ENCODE measurements at places on chromosomes 12 and 14. TPM values are rescaled to one million over a fixed set of nuclear protein-coding genes. Genes with fewer than 3 reads are reported as not detected.

DNA sequence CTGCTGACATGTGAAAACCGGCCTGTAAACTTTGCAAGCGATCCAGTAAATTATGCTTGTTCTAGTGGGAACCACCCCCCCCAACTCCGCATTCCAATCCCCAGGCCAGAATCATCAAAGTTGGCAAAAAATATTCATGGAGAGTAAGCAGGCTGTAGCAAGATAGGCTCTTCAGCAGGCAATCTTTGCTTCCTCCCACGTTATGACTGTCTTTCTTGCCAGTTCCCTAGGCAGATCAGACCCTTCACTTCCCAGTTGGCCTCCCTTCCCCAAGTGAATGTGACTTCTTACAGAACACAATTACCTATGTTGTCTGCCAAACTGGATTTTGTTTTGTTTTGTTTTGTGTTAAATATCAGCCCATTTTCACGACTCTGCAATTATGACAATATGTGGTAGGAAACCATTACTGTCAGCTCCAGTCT, 1.2 kb upstream of the PTGER2 start:
- DNase-seq = no peak

GRCh38 chr12:26987634-26988424, 26.4 kb downstream of the TM7SF3 start:
- no peak for DNase-seq

GRCh38 chr12:111412830-111413441, 7.2 kb downstream of the SH2B3 start:
- DNase-seq = no peak

- no peak for DNase-seq
These were observed 40.9 kb upstream of the SMUG1 start for GRCh38 chr12:54229624-54230212.

DNA sequence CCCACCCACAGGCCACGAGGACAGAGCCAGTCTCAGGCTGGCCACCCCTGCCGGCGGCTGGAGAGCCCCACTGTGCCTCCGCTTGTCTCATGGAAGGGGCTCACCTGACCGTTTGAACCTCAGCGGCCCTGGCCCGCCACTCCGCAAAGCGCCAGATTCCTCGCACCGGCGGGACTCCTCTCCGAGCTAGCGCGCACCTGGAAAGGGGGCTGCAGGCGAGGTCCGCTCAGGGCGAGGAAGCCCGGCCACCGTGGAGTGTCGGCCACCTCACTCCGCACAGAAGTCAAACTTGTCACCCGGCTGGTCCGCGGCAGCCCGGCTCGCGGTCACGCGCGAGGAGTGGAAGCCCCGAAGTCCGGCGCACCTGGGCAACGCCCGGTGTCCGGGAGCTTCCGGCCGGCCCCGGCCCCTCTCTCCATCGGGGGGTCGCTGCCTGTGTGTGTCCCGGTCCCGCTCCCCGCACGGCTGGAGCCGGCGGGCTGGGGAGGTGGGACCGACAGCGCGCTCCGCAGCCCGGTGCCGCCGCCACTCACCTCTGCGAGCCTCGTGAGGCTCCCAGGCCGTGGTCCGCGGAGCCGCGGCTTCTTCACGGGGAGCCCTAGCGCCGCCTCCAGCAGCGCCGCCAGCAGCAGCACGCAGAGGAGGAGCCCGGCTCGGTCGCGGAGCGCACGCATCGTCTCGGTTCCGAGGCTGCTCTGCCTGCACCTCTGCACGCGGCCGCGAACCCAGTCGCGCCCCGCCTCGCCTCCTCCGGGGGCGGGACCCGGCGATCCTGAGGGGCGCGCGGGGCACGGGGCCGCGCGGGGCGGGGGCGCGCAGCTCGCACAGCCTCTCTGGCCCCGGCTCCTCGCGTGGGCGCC, at the start of gene ISM2:
Gene ISM2, minus strand, starts transcription at position 697 of the 860 bp plus-strand sequence. Its CDS starts 23 bp downstream, at position 674.
- DNase-seq = no peak

DNA sequence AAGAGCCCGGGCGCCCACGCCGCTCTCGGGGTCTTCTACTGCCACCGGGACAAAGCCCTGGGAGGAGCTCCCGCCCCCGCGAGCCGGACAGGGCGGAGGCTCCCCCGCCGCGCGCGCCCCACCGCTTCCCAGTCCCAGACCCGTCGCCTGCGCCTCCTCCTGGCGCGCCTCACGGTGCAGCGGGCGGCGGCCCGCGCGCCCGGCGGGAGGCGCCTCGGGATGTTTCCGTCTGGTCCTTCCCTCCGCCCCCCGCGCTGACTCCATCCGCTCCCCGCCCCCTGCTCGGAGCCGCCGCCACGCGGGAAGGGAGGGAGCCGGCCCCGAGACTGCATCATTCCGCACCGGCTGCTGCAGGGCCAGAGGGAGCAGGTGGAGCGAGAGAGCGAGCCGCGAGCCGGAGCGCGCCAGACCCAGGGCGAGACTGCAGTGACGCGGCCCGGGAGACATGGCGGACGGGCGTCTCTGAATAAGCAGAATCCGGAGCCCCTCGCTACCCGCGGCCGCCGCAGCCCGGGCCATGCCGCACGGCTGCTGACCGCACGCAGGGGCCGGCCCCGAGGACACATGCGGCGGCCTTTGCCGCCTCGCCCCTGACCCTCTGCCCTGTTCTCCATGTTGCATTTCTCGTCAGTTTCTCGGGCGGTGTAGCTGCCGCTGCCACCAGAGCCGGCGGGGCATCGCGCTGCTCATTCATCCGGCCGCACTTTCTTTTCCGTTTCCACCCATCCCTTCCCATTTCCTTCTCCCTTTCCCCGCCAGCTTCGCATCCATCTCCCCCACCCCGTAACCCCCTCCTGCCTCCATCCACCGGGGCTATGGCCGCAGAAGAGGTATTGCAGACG, at the start of gene BICD1:
Gene BICD1, plus strand, starts transcription at position 331 of the 842 bp plus-strand sequence. Its CDS starts 485 bp downstream, at position 816.
- DNase-seq = peak; percentile 86

- no peak for DNase-seq
These were observed 24.0 kb downstream of the RNF34 start for GRCh38 chr12:121423682-121424623.

GRCh38 chr12:56461235-56462159, 6.9 kb upstream of the SPRYD4 start:
- no peak for DNase-seq

DNA sequence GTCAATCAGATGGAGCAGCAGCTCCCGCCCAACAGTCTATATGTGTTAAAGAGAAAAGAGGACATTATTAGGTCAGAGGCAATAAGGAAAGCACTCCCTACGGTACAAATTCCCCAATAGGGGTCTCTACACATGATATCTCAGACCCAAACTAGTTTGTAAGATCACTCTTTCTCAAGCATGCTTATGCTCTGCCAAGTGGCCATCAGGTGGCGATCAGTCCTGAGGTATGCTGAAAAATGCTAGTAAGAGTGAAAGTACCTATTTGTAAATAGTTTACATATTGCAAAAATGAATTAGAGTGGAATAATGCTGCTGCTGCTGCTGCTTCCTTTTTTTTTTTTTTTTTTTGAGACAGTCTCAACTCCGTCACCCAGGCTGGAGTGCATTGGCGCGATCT, 61.0 kb downstream of the CPM start:
- no peak for DNase-seq

DNA sequence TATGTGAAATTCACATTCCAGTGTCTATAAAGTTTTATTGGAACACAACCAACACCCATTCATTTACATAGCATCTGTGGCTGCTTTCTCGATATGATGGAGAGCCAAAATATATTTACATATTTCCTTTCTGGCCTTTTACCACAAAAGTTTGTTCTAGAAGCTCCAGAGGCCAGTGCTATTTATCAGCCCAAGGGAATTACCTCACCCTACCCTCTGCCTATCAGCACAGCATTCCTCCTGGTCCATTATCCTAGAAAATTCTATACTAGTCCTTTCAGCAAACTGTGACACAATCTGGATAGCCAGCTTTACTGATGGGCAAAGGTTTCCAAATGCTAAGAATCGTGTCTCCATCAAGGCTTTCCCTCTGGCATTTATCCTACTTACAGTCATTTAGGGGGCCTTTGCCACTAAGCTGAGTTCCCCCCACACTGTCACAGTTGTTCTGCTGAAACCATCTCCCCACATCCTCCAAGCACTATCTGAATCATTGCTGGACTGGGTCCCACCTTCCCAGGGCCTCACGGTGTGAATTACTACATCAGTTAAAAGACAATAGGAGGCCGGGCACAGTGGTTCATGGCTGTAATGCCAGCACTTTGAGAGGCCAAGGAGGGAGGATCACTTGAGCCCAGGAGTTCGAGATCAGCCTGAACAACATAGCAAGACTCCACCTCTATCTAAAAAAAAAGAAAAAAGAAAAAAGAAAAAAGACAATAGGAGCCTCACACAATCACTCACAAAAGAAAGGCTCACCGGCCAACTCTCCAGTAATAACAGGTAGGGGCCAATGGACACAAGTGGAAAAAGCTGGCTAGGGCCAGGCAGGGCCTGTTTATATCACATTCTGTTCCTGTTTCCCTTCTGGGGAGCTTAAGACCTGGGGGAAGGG, 12.1 kb downstream of the SYNE3 start:
- no peak for DNase-seq

DNA sequence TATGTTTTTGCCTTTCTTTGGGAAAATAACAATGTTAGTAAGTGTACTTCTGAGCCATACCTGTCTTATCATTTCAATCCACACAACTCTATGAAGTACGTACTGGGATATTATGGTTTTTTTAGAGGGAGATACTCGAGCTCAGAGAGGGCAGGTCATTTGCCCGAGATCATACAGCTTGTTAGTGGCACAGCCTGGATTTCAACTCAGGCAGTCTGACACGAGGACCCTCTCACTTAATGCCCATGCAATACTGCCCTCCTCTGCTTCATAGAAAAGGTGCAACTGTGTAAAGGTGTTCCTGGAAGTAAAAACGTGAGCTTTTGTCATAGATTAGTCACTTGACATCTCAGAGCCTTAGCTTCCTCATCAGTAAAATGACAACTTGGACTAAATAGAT, 128.0 kb downstream of the NDUFA12 start:
- DNase-seq = no peak

- DNase-seq = no peak
These were observed 159.9 kb downstream of the BMP4 start for GRCh38 chr14:53796734-53797133.

DNA sequence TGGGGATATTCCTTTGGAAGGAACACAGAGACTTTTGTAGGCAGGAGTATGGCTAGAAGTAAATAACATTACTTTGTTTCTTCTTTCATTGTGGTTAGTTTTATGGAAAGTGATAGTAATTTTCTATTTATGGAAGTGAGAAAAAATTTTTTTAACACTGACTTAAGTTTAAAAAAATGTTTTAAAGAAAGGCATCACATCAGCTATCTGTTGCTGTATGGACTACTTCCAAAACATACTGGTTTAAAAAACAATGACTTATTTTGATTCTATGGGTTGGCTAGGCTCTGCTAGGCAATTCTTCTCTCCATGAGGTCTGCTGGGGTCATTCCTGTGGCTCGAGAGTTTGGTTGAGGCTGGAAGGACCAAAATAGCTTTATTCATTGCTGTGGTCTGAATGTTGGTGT, 31.7 kb upstream of the SLC38A2 start:
- DNase-seq = no peak

- DNase-seq = no peak
These were observed 35.6 kb upstream of the FBRSL1 start for GRCh38 chr12:132454193-132454932.

DNA sequence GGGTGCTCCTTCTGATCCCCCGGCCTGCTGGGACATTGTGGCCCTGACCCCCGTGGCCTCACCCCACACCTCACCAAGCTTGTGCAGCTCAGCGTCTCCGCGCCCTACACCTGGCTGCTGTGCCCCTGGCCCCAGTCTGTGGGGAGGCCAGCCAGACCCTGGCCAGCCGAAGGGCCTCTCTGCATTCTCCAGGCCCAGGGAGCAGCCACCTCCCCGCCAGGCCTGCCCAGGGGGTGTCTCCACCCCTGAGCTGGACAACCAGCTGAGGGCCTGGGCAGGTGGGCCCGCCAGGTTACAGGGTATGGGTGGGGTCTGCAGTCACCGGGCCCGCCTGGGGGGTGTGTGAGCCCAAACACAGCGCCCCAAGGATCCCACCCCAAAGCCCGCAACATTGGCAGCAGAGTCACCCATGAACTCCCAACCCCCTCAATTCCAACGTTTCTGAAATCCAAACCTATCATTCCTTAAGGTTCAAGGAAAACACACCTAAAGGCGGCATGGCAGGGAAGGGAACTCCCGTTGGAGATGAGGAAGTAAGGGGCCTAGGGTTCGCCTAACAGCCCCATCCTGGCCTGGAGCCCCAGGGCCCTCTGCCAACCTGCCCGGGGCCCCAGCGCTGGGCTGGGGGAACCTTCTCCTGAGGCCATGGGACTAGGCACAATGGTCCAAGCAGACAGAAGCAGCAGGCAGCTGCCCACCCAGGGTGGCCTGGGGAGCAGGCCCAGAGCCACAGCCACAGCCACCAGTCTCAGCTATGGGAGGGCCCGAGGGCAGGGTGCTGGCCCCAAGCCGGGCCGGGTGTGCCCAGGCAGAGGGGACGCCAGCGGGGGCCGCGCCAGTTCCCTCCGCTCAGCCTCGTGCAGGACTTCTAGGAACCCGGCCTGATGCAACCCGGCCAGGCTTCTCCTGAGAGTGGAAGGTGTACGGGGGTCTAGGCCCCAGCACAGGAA, 8.5 kb downstream of the AKT1 start:
- DNase-seq = no peak

- no peak for DNase-seq
These were observed 47.5 kb downstream of the MRPL42 start for GRCh38 chr12:93514853-93515252.

GRCh38 chr12:293199-293598, 30.6 kb upstream of the SLC6A13 start:
- DNase-seq = no peak

DNA sequence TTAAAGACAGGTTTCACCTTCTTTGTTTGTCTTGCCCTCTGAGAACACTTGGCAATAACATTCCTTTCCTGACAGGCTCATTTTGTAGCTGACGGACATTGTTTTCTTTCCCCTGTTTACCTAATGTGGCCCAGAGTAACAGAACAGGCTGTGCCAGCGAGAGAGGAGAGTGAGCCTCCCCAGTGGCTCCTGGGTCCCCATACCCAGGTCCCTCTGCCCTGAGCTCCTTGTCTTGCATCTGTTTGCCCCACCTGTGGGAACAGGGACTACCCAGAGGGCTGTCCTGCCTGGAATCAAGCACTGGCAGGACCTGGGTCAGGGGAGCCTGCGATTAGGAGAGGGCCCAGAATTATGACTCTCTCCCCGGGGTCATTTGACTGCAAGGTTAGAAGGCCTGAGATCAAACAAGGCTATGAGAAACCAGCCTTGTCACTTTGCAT, 222.9 kb downstream of the ZFP36L1 start:
- DNase-seq = no peak

The FOXG1 gene
- total RNA-seq = not detected

The TAMALIN gene
- total RNA-seq = 9.4 TPM

The TMEM263 gene
- total RNA-seq = 38.6 TPM

The PLEKHG7 gene
- total RNA-seq = 1.2 TPM

The IL23A gene
- total RNA-seq = not detected

The TESPA1 gene
- 2.7 TPM for total RNA-seq

The CD27 gene
- 5.3 TPM for total RNA-seq

The CLEC2B gene
- 6.5 TPM for total RNA-seq

All from mucosa of descending colon (tissue), 3 donors.